ENCODE measurements at places on chromosomes 13 and 19.

GRCh38 chr13:74187564-74187963, 53.4 kb upstream of the KLF12 start:
- DNase-seq, result no peak

DNA sequence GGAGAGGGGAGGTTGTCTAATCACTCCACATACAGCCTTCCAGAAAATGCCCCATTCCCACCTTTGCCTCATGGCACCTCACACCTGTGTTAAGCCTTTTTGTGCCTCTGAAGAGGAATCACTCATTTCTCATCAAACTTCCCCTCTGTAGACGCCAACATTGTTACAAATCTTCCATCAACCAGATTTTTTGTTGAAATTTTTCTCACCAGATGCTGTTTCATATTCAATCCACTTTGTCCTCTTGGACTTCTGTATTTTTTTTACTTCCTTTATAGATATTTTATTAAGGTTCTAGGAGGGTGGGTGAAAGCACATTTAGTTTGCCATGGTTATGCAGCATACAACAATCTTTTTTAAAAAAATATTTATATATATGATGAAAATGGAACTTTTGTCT, 74.0 kb downstream of the RUBCNL start:
- DNase-seq, result no peak

- DNase-seq, result no peak
Observed at GRCh38 chr19:6677495-6677882, 7.5 kb upstream of the TNFSF14 start.

GRCh38 chr19:2207991-2208860, 27.9 kb downstream of the PLEKHJ1 start:
- DNase-seq, result no peak

DNA sequence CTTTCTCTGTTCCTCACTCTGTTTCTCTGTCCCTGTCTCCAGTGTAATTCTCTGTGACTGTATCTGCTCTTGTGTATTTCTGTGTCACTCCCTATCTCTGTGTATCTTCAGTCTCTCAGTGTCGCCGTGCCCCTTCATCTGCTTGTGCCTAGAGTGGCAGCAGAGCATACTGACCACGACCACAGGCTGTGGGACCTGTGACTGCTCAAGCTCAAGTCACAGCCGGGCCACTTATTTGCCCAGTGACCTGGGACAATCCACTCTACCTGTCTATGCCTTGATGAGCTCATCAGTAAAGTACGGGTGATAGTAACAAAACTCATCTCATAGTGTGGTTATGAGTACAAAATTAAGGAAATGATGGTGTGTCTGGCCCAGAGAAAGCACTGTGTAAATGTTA, 8.7 kb downstream of the TMEM147 start:
- no peak for DNase-seq

- DNase-seq, result no peak
Observed at GRCh38 chr13:32917504-32917903, 98.7 kb upstream of the KL start.

DNA sequence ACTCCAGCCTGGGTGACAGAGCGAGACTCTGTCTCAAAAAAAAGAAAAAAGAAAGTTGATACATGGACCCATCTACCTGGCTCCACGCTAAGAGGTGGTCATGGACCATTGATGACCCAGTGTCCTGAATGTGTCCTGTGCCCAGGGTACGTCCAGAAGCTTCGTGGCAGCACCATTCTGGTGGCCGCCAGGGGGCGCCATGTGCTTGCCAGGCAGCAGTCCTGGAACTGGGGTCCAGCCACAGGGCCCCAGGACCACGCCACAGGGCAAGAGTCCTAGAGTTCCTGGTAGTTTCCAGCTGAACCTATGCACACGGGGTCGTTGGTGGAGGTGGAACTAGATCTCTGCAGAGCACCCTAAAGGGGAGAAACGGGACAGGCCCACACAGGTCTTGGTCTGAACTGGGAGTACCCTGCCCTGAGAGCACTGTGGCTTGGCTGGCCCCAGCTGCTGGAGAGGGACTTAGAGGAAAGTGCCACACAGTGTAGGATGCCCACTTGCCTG, 19.9 kb upstream of the FBXO27 start:
- peak; percentile 54 for DNase-seq

DNA sequence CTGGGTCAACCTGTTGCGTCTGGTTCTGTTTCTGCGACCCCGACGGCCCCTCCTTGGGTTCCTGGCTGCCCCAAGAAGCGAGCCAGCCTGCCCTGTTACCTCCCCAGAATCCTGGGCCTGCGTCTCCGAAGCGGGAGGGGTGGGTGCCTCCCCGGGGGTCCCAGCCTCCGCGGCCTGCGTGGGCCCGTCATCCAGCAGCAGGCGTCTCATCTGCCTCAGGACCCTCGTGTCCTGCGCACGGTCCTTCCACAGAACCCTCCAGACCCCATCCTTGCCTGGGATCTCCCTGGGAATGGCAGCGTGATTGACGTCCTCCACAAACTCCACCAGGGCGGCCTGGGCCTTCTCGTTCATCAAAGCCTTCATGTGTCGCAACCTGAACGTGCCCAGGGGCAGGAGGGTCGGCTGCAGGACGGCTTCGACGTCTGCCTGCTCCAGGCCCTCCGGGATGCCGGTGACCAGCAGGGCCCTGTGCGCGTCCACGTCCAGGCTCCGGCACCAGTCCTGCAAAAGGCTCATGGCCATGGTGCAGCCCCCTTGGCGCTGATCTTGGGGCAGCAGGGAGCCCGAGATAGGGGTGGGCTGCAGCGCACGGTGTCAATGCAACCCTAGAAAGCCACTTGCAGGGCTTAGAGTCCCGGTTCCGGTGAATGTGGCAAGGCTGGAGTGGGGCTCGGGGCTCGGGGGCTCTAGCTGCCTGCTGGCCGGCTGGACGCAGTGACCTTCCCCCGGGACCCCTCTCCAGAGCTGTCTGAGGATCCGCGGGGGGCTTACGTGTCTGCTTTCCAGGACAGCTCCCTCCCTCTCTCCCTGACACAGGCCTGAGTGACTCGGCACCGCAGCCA, 504 bp downstream of the PNMA8B start:
- no peak for DNase-seq

- no peak for DNase-seq
Observed at GRCh38 chr13:75936791-75937190, 300.7 kb downstream of the LMO7 start.

GRCh38 chr13:61600360-61601033, 184.8 kb upstream of the PCDH20 start:
- DNase-seq, result no peak

- DNase-seq, result no peak
Observed at GRCh38 chr13:109231888-109232287, 554.5 kb downstream of the IRS2 start.

DNA sequence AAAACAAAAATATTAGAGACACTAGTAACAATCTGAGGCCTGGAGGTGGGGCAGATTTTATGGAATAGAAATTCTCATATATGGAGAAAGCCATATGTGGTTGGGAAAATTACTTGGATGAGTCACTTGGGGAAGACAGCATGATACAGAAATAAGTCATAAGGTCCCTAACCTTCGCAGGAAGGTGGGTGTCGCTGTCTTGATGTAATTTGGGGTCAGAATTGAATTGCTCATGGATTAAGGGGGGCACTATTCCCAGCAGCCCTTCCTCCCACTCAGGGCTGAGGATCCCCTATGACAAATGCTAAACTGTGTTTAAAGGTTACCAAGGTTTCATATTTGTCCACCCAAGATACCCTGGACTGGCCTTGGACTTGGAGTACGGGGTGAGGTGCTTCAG, 5.0 kb downstream of the RDH8 start:
- no peak for DNase-seq

GRCh38 chr13:21668732-21669275, 2.1 kb upstream of the FGF9 start:
- DNase-seq, result no peak

DNA sequence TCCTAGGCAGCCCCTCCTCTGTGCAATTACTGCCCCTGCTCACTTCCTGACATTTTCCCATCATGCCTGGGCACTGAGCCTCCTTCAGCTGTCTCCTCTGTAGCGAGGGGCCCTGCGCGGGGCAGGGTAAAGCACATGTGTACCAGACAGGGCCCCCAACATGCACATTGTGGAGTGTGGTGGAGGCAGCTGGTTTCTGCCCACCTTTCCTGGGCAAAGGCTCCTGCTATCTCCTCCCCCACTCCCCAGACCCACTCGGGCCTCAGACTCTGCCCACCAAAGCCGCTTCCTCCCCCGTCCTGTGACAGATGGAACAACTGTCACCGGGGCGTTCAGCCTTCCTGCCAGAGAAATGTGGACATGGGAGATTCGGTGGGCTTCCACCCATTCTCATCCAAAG, 2.9 kb upstream of the KPTN start:
- no peak for DNase-seq

DNA sequence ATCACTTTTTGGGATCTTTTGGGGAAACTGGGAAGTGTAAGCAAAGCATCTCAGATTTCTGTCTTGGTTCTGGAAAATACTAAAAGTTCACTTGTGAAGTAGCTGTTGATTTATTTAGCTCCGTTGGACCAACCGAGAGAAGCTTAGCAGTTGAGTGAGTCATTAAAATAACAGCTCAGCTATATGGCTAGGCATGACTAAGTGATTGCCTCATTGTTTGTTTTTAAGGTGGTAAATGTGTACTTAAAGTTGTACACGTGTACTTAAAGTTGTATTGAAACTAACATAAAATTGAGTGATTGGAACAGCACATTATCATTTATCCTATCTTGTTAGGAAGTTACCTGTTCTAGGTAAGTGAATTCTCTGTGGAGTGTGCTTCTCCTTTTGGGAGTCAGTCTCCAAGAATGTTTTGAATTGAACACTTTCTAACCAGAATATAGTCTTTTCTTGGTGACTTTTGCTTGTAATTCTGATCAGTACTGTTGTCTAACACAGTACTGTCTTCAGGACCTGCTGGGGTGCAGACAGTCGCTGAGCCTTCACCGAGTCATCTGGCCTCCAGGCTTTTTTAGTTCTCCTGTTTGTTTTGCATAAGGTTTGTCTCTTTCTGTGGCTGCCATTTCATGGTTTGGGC, 2.9 kb upstream of the DCUN1D2 start:
- DNase-seq, result no peak

- no peak for DNase-seq
Observed at GRCh38 chr13:113119822-113120189, 2.8 kb upstream of the F10 start.

- DNase-seq, result no peak
Observed at GRCh38 chr19:2429917-2430535, 2.6 kb upstream of the TIMM13 start.

DNA sequence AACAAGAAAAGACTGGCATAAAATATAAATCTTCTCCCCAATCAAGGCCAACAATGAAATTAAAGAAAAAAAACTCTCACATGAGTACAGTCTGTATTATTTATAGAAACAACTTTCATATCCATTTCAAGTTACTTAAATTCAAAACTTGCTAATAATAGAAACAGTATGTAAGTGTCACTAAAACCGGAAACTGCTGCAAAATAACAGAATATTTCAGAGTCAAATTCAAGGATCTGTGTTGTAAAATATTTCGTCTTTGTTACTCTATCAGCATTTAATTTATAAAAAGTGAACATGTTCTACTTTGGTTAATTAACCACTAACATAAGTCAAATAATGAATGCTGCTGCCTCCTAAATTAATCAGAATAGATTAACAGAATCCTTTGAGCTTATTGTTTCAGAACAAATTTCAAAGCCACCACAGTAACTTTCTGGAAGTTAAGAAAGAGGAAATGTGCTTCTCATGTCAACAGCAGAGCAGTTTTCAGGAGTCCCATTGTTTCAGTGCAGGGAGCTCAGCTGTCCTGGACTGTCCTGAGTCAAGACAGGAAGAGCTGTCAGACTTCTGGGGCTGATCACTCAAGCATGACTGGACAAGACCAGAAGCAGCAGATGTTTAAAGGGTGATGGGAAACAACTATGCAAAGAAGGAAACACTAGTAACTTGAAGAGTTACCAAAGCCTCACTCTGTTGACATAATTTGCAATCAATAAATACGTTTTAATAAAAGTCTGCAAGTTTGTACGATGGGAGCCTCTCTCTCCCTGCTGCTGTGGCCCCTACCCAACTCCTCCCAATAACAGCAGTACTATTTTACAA, 76.9 kb downstream of the FOXO1 start:
- DNase-seq, result no peak

- DNase-seq, result no peak
Observed at GRCh38 chr19:17590866-17591265, 35.4 kb downstream of the COLGALT1 start.

DNA sequence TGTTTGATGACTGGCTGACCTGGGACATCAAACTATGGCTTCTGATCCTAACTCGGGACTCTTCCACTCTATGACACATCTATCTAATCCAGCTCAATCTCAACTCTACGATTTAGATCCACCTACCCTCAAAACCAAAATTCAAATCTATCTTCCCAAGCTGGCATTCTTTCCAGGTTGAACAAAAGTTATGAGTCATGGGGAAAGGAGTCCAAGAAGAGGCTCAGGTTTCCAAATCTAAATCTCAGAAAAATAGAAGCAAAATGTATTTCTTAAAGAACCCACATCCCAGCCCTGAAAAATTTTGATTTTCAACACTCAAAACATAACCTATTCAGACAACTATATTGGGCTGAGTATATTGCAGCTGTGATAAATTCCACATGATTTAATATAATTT, 143.9 kb upstream of the IPO5 start:
- no peak for DNase-seq

DNA sequence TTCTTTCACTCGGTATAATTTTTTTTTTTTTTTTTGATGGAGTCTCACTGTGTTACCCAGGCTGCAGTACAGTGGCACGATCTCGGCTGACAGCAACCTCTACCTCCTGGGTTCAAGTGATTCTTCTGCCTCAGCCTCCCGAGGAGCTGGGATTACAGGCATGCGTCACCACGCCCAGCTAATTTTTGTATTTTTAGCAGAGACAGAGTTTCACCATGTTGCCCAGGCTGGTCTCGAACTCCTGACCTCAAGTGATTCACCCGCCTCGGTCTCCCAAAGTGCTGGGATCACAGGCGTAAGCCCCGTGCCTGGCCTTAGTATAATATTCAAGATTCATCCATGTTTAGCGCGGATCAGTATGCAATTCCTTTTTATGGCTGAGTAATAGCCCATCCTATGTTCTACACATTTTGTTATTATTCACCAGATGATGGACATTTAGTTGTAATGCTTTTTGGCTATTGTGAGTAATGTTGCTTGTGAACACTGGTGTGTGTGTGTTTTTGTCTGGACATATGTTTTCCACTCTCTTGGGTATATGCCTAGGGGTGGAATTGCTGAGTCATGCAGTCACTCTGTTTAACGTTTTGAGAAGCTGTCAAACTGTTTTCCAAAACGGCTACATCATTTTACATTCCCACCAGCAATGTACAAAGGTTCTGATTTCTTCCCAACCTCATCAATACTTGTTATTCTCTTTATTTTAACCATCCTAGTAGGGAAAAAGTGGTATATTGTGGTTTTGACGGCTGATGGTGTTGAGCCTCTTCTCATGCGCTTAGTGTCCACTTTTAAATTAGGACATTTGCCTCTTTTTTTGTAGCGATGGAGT, 22.9 kb downstream of the PLEKHF1 start:
- no peak for DNase-seq

GRCh38 chr13:111382411-111382810, 62.0 kb downstream of the TEX29 start:
- no peak for DNase-seq

- no peak for DNase-seq
Observed at GRCh38 chr13:106132216-106132615, 403.2 kb downstream of the EFNB2 start.

Measured in activated gamma-delta T cell (primary cell).